Naive thymus-derived CD4-positive, alpha-beta T cell (primary cell): ENCODE measurements at places on chromosomes 2 and 18. TPM values are rescaled to one million over a fixed set of nuclear protein-coding genes. Genes with fewer than 3 reads are reported as not detected.

DNA sequence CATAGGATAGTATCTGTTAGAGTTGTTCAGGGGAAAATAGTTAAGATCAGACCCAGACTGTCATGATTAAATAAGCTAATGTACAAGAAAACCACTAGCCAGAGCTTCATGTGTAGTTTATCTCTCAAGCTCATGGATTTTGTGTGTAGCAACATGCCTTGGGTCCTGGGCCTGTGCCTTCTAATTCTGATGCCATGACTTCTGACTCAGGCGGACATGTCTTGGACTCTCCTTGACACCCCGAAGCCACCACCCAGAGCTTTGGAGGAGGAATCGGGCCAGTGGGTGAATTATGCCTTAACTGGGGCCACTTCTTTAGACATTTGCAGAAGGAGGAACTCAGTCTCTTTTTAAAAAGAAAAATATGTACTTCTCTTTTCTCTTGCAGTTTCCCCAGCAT is 68.7 kb downstream of the NPAS2 start:
- no peak for DNase-seq

DNA sequence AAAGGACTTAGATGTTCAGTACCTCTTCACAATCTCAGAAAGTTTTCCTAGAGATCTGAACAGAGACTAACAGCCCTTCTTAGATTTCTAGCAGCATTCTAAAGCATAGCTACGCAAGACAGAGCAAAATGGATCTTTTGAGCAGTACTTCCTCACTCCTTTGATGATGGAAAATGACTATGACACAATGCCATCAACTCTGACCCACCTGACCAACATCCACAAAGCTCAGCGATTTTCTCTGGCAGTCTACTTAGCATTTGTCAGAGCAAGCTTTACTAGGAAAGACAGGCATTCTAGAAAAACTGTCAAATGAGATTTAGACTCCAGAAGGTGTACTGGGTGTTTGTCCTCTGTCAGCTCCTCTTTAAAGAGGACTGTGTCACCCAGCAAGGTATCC is 180.9 kb upstream of the ACVR2A start:
- no peak for DNase-seq

GRCh38 chr18:24465486-24465885 is 5.0 kb downstream of the HRH4 start:
- no peak for DNase-seq

- no peak for DNase-seq
Measured at GRCh38 chr2:240166761-240167587, 26.5 kb upstream of the OTOS start.

DNA sequence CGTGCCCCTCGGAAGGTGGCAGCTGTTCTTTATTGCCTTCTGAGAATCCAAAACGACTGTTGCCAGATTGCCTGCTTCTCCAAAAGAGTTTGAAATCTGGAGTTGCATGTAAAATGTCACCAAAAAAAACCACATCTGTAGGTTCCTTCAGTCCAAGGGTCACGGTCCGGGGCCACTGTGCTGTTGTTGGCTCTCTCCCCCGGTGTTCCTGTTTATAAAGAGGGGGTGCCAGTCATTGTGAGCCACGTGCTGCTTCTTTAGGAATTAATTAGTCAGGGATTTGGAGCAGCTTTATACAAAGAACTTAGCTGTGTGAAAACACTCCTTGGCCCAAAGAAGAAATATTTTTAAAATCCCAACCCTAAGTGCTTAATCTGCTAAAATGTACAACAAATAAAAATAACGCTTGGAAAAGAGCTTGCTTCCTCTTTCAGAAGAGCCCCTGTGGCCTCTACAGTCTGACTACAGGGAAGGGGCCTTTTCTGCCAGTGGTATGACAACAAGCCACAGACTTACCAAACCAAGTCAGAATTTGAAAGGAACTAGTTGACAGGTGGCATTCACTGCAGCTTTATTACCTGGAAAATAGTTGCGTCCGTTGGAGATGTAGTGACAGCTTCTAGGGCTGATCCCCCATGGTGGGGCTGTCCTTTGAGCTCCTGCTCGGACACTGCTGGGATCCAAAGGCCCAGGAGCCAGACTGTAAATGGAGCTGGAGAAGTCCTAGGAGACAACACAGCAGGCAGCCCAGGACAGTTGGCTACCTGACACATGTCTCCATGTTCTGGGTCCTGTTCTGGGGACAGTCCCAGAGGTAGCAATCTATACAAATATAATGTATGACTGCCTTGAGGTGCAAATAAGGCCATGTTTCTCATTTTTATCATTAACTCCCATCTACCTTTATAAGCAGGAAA is 84.5 kb upstream of the SLC1A4 start:
- DNase-seq: no peak

The TBR1 gene
- not detected for total RNA-seq

The DAW1 gene
- total RNA-seq: not detected

The CAB39 gene
- 186 and 193 TPM in 2 replicates for total RNA-seq

The RUFY4 gene
- total RNA-seq: 0.40 TPM
